Lung (tissue), 17 donors: ENCODE measurements at places on chromosomes 1 and 21. TPM values are rescaled to one million over a fixed set of nuclear protein-coding genes. Genes with fewer than 3 reads are reported as not detected.

KANK4 gene
- total RNA-seq = 11.4 TPM

DHX9 gene
- total RNA-seq = 129 TPM

TSHB gene
- not detected for total RNA-seq

LCE1B gene
- not detected for total RNA-seq

RRP1B gene
- total RNA-seq = 14.6 TPM
